Eye (tissue), 1 donor: ENCODE measurements at places on chromosomes 11 and 22.

- no peak for DNase-seq
Observed at GRCh38 chr22:37044634-37045625, 6.6 kb upstream of the KCTD17 start.

GRCh38 chr22:24247564-24248344 lies 2.9 kb upstream of the GGT5 start:
- peak; percentile 90 for DNase-seq

DNA sequence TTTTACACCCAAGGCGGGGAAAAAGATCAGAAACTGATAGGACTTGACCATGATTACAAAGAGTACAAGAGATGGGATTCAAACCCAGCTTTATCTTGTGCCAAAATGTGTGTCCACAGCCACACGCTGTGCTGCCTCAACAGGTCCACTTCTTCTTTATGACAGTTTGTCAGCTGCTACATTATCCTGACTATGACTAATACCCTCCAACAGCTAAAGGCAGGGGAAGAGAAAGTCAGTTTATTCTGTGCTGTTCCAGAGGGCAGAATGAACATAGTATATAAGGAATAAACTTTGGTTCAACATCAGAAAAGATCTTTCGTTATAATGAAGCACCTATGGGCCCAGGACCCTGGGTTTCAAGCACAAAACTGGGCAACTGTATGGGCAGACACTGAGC lies 668.2 kb upstream of the TENM4 start:
- no peak for DNase-seq

DNA sequence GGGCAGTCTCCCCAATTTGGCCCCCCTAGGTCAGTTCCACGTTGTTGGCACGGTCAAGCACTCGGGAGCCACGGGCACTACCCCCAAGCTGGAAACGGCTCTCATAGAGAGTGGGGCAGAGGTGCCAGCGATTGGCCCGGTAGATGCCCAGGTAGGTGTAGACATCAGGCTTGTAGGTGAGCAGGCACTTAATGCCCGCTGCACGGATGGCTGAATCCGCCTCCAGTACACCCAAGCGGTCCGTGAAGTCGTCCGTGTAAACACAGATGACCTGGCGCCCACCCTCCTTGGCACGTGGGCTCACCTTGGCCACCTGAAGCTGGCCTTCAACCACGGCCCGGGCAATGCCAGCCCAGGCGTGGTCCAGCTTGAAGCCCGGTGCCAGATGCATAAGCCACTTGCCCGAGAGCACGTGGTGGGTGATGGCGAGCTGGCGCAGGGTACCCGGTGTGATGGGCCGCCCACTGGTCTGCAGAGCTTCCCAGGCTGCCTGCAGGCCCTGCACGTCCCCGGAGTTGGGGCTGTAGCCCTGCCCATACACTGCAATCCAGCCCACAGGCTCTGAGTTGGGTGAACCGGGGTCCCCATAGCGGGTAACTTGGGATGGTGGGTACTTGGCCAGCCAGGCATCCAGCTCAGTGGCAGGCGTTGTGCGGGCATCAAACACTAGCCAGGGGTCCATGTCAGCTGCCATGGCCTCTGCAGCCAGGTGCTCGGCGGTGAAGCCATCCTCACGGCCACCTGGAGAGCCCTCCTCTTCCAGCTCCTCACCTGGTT lies 1.2 kb downstream of the C11orf68 start:
- DNase-seq: no peak

- DNase-seq: peak; percentile 61
Observed at GRCh38 chr11:2805388-2806056, 80.1 kb downstream of the CDKN1C start.

- DNase-seq: peak; percentile 0
Observed at GRCh38 chr22:16783930-16784354, 41.3 kb downstream of the XKR3 start.

DNA sequence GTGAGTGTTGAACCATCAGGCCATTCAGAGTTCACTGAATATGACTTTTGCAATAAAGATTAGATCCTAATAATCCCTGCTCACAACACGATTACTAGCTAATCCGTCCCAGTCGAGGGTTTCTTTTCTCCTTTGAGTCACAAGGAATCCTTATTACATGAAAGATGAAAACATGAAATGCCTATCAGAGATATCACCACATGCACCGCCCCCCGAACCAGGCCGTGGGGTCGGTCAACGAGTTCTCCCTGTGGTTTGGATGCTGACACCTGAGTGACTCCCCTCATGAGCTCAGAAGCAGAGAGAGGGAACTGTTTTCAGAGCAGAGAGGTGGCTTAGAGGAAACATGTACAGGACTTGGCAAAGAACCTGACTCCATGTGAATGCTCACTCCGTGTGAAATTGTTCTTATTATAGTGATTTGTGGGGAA lies 263.3 kb downstream of the ETS1 start:
- DNase-seq: no peak

DNA sequence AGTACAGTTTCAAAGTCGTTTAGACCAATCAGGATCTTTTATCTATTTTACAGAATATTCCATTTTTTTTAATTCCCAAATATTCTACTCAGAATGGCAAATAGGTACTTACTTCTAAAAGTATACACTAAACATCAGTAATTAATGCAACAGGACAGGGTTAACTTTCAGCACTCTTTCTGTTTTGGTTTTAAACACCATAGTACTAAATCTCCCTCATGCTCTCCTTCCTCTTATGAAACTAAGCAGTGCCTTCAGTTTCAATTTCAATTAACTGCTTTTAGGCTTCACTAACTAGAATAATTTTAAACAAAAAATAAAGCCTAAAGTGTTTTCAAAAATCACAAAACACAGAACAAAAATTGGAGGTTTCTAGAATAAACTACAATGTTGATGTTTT lies 57.9 kb downstream of the NOX4 start:
- no peak for DNase-seq

DNA sequence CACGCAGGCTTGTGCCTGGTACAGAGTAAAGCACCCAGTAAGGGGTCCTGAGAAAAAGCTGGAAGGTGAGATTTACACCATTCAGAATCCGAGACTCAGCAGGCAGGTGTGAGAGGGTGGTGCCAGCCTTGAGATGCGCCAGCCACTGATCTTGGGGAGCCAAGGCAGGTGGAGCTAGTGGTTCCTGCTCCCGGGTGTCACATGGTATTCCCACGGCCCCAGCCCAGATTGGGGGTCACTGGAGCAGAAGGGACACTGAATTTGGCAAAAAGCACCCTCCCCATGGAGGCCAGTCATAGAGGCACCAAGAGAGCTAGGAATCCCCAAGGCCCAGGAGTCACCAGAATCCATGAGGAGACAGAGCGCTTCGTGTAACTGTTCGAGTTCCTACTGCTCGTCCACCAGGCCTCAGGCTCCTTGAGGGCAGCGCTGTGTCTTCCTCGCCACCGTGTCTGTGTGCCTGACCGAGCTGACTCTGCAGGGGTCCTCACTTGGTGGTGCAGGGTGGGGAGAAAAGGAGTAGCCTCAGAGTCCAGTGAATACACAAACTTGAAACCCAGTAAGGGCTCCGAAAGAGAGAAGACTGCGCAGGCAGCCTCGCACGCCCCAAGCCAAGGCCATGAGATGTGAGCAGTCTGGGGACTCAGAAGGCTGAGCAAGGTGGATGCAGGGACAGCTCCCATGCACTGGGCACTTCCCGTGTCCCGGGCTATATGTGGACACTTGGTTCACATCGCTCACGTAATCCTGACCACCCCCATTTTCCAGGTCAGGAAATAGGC lies 28.2 kb downstream of the TOM1 start:
- no peak for DNase-seq

DNA sequence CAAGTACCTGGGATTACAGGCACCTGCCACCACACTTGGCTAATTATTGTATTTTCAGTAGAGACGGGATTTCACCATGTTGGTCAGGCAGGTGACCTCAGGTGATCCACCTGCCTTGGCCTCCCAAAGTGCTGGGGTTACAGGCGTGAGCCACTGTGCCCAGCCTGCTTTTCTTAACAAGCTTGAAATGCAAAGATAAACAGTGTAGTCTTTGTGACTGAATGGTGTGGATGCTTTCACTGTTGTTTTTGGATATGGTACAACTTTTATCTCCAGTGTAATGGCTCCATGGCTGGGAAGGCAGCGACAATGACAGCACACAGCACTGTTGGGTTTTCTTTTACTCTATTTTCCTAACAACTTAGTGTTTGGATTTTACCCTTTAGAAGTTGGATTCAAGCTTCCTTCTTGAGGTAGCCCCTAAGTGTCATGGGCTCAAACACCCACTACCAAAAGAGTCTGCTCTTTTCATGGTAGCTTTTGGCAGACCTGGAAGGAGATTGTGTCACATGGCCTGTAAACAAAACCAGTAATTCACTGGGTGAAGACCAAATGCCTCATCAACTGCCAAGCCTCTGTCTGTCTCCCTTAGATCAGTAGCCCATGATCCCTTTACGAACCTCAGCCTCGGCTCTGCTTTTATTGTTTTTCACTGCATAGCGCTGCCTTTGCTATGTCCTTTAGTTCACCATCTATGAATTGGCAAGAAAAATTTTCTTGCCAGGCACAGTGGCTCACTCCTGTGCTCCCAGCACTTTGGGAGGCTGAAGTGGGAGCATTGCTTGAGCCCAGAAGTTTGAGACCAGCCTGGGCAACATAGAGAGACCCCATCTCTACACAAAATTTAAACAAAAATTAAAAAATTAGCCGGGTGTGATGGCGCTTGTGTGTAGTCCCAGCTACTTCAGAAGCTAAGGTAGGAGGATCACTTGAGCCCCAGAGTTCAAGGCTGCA lies 6.4 kb downstream of the VPS51 start:
- DNase-seq: no peak

DNA sequence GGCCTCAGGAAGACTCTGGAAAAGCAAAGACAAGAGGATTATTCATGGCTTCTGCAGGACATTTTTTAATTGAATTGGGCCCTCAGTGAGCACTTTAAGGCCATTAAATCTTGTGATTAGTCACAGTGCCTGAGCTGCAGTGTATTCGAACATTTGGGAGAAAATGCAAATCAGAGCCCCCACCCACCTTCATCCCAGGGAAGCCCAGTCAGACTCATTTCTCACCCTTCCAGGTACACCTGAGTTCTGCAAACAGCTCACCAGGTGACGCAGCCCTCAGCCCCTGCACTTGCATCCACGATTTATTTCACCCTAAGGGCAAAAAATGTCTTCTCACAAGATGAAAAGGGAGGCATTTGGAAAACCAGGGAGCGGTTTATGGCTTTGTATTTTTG lies 128.7 kb downstream of the MPPED1 start:
- DNase-seq: no peak

- DNase-seq: no peak
Observed at GRCh38 chr11:7528514-7529049, 14.8 kb downstream of the PPFIBP2 start.

DNA sequence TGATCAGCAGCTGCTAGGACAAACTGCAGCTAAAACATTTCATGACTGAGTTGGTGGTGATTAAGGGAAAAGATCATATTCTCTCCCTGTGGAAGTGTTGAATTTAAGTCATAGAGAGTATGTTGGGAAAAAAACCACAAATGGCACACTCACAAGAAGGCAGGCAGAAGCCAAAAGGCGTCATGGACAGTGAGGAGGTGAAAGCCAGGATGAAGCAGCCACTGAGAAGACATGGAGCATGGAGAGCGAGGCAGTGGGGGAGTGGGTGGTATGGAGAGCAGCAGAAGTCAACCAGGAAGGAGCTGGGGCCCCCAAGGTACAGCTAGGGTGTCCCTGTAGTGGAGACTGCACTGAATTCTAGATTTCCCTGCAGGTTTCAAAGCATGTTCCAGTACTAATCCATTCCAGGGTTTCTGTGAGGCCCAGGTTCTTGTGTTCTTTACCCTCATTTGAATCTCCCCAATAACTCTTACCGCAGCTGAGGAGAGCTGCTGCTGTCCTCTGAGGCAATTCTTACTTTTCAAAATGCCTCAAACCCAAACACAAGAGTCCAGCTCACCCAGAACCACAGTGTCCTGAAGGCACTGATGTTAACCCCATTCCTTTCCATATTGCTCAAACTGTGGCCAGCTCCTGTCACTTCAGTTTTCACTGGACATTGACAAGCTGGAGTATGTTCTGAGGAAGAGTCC lies 191.8 kb upstream of the E2F8 start:
- DNase-seq: peak; percentile 67

DNA sequence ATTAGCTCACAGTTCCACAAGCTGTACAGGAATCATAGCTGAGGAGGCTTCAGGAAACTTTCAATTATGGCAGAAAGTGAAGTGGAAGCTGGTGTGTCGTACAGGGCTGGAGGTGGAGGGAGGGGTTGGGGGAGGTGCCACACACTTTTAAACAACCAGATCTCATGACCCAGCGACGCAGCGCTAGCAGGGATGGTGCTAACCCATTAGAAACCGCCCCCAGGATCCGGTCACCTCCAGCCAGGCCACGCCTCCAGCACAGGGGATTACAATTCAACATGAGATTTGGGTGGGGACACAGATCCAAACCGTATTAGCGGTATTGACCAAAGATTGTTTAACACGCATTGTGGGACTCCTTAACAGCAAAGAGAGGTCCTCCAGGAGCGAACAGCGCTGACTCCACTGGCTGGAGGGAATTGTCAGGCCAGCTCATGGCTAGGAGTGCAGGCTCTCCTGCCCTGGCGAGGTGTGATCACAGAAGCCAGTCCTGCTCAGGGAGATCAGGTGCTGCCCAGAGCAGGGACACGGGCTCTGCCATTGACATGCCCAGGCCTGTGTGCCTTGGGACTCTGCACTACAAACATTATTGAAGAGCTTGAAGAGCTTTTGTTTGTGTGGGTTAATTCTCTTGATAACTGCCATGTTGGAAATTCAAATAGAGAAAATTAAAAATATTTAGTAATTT lies 215.3 kb downstream of the TBC1D22A start:
- DNase-seq: no peak
